RKO (cell line): ENCODE measurements at places on chromosomes 1 and 21.

GRCh38 chr1:163399001-163399400, 77.2 kb downstream of the NUF2 start:
- DNase-seq: no peak

DNA sequence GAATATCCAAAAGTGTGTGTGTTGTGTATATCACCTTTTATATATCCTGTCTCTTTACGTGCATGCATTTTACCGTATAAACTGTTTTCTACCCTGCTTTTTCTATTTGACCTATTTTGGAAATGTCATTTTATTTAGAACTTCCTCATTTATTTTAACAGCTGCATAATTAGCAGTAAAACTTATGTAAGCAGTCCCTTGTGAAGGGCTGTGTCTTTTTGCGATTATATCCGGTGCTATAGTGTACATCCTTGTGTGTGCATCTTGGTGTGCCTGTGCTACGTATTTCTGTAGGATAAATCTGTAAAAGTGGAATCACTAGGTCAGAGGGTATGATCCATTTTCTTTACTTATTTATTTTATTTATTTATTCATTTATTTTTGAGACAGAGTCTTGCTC, 7.2 kb downstream of the LGALS8 start:
- DNase-seq: no peak

DNA sequence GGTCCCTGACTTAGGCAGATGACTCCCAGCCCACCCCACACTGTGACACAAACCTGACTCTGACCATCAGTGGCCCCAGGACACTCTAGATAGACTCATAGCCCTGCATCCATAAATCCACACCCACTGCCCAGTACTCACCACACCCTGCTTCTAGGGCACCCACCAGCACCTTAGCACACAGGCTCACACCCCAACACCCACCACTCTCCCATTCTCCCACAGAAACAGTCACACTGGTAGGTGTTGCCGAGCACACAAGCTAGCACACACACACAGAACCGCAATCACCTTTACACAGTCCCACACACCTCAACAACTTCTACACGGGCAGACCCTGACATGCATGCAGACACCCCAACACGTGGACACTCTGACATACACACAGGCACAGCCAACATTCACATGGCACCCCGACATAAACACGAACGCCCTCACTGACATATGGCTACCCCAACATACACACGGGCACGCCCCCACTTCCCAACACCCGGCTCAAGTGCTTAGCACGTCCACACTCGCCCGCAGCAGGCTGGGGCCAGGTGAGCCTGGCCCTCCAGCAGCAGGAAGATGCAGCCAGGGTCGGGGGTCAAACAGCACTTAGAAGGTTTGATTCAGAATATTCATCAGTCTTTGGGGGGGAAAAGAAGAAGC, 105.5 kb upstream of the TARDBP start:
- DNase-seq: no peak

- DNase-seq: peak; percentile 31
Measured at GRCh38 chr1:31605908-31606427, 11.5 kb upstream of the HCRTR1 start.

- DNase-seq: no peak
Measured at GRCh38 chr1:237713916-237714315, 176.8 kb downstream of the ZP4 start.

DNA sequence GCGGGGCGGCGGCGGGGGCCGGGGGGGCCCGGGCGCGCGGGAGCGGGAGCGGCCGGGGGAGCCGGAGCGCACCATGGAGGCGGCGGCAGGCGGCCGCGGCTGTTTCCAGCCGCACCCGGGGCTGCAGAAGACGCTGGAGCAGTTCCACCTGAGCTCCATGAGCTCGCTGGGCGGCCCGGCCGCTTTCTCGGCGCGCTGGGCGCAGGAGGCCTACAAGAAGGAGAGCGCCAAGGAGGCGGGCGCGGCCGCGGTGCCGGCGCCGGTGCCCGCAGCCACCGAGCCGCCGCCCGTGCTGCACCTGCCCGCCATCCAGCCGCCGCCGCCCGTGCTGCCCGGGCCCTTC, 546 bp downstream of the SKI start:
- DNase-seq: peak; percentile 11

DNA sequence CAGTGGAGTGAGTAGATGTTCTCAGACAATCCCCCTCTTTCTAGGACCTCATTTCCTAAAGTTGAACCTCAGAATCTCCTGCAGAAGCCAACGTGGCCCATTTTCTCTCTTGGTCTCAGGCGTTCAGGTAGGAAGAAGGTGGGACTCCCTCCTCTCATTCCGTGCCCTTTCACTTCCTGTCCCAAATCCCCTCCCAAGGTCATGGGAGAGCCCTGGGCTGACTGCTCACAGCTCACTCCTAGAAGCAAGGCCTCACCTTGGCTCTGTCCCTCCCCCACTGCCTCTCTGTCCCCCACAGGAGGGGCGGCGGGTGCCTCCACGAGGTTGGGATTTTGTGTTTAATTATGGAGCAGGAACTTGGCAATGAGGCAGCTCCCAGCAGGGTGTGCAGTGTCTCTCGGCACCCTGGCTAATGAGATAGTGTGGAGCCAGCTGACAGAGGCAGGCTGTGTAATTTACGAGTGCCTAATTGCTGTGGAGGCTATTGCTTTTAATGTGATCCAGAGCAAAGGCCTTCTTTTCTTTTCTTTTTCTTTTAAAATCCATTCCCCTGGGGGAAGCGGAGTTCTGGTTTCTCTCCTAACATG, 9.1 kb upstream of the CDK18 start:
- no peak for DNase-seq

DNA sequence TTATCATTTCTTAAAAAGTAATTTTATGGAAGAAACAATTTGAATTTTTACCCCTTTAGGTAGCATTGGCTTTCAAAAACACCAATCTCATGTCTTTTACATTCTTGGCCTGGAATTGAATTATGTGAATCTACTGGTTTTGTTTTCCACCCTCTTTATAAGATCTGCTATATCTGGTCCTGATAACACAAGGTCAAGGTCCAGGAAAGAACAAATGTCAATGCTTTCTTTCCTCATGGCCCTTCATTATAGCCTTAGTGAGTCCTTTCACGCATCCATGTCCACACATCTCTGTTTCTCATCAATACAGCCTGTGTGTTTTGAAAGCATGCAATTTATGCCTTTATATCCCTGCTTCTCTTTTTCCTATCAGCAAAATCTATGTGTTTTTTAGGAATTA, 24.0 kb upstream of the DR1 start:
- DNase-seq: no peak

- no peak for DNase-seq
Measured at GRCh38 chr1:151801310-151801820, 3.9 kb downstream of the LINGO4 start.

- no peak for DNase-seq
Measured at GRCh38 chr1:18384059-18384458, 96.7 kb upstream of the KLHDC7A start.

GRCh38 chr1:22626237-22627157, 9.9 kb upstream of the C1QA start:
- DNase-seq: no peak

- no peak for DNase-seq
Measured at GRCh38 chr1:42240966-42241755, 76.6 kb upstream of the GUCA2A start.

DNA sequence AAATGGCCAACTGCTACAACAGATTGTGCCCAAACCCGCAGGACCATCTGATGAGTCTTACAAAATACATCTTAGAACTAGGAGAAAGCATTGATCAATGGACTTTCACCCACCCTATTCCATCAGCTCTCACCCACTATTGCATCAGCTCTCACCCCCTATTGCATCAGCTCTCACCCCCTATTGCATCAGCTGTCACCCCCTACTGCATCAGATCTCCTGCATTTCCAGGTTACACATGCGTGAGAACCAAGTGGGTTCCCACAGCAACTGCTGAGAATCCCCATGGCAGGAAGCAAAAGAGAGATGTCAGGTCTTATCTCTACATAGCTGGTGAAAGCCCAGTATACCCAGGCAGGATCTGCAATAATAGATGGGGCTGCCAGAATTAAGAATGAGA, 533.5 kb downstream of the LTN1 start:
- DNase-seq: no peak

DNA sequence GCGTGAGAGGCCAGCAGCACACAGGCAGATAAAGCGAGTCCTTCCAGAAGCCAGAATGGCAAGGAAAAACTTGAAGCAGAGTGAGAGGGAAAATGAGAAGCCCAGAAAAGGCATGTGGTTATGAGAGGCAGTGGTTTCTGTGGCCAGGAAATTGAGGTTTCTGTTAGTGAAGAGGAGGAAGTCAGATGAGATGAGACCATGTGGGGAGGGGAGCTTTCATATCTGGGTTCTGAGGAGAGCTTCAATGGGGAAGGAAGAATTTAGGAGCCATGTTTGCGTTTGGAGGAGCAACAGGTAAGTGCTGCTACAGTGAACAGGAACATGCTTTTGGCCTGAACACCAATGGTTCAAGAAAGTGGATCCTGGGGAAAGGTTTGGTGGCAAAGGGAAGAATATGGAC, 6.1 kb upstream of the CD1A start:
- no peak for DNase-seq

- DNase-seq: no peak
Measured at GRCh38 chr1:2101531-2101930, 51.3 kb downstream of the PRKCZ start.

- no peak for DNase-seq
Measured at GRCh38 chr1:206776229-206776628, 3.9 kb upstream of the IL10 start.

GRCh38 chr1:185439727-185440415, 122.8 kb upstream of the IVNS1ABP start:
- peak; percentile 53 for DNase-seq

- peak; percentile 67 for DNase-seq
Measured at GRCh38 chr1:26234644-26235370, 807 bp downstream of the CEP85 start.

- no peak for DNase-seq
Measured at GRCh38 chr1:117013309-117013858, 11.8 kb downstream of the CD101 start.

DNA sequence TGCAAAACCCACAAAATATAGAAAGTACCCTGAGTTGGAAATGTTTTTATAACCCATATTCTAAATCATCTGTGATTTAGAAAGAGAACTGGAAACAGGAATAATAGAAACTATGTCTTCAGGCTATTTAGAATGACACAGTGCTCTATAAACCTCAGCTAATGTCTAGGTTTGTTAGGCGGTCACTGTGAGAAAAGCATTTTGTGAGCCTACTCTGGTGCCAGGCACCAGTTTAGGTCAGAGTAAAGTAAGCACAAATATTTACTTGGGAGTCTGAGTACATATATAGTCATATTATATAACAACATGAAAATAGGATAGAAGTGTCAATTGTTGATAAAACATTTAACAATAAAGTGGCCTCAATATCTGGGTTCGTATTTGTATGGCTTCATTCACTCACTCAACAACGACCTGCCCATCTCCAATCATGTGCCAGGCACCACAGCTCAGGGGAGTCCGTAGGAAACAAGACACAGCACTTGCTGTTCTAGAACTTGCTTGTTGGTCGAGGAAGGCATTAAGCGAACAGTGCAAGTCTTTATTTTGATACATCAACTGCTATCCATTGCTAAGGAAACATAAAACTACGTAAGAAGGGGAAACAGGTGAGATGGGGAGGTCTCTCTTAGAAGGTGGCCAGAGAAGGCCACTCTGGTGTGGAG, 37.2 kb downstream of the GNB1 start:
- DNase-seq: no peak

- no peak for DNase-seq
Measured at GRCh38 chr1:223037845-223038244, 105.2 kb downstream of the TLR5 start.

GRCh38 chr1:119006406-119007279, 18.5 kb upstream of the TBX15 start:
- DNase-seq: no peak

- no peak for DNase-seq
Measured at GRCh38 chr1:91572044-91572443, 71.4 kb downstream of the CDC7 start.

DNA sequence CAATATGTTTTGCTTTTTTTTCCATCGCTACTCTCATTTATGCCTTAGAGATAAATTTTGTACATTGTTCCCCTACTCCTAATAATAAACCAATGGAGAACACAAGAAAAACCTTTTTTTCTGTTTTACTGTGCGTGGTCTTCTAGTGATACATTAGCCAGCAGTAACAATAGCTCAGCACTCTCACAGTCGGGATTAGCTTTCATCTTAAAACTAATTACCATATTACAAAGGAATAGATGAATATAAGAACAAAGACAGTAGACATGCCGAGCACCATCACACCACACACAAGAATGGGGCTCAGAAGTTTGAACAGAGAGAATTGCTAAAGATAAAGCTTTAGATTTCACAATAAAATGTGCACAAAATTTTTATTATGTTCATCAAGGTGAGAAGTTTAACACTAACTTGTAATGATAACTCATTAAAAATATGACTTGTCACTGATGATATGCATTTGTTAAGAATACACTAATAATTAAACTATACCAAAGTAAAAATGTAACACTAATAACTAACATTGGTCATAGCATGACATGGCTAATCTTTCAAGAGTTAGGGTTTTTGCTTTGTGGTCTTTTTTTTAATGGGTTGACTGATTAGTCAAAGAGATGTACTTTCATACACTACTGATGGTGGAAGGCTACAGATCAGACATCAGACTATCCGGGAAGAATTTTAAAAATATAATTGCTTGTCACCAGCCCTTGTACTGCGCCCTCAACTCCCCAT, 61.8 kb downstream of the EXTL2 start:
- DNase-seq: no peak

DNA sequence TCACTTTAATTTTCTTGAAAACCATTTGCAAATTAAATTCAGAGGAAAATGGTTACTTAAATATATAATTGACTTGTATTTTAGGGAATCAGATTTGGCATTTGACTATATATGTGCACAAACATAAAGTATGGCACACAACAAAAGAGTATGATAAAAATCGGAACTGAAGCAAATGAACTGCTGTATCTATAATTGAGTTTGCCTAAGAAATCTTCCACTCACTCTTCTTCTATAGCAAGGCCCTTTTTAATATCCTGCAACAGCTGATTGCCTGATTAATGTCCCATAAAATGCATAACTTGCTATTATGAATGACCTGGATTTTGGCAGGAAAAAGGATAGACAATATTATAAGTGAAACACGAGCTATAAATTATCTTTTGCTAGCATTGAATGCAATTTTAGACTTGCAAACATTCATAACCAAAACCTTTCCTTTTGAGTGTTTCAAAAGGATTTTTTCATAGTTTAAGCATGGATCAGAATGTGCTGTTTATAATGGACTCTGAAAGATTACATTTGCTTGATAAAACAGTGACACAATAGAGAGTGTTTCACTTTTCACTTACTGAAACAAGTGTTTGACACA, 2204.3 kb downstream of the MRPL39 start:
- no peak for DNase-seq
